ENCODE measurements at places on chromosomes 5 and 9. TPM values are rescaled to one million over a fixed set of nuclear protein-coding genes. Genes with fewer than 3 reads are reported as not detected.

SLC26A2 gene
- 6.1 TPM for total RNA-seq

HAVCR2 gene
- 5.5 TPM for total RNA-seq

FAM114A2 gene
- total RNA-seq, result 12.7 TPM

CCDC107 gene
- total RNA-seq, result 6.7 TPM

NR5A1 gene
- not detected for total RNA-seq

DCP2 gene
- total RNA-seq, result 18.4 TPM

C9orf85 gene
- total RNA-seq, result 3.9 TPM

FBP2 gene
- total RNA-seq, result not detected

OR2K2 gene
- total RNA-seq, result not detected

RMND5B gene
- total RNA-seq, result 21.6 TPM

GPR150 gene
- not detected for total RNA-seq

PDGFRB gene
- 10.6 TPM for total RNA-seq

PCDH12 gene
- total RNA-seq, result 4.9 TPM

ALDH1A1 gene
- total RNA-seq, result 178 TPM

All from liver (tissue), 10 donors.